ENCODE measurements at places on chromosomes 1 and 21.
A peak's percentile ranks its signal among the peaks of the same experiment; 100 is the strongest.

GRCh38 chr1:29934255-29934772 is 698.0 kb downstream of the PTPRU start:
- DNase-seq: no peak

DNA sequence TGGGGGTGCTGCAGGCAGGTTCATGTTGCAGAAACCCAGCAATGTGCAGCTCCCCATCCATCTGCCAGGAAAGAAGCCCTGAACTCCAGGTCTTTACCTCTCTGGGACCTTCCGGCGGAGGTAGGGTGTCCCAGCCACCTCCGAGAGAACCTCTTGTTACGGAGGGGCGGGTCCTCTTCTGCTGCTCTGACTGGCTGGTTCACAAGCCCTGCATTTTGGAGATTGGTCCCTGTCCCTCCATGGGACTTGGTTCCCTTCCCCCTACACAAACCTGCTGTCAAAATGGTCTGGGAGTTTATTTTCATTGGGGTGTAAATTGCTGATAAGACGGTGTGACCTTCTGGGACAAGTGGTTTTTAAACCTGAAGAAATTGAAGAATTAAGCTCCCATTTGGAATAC is 8.0 kb upstream of the CELSR2 start:
- no peak for DNase-seq

GRCh38 chr1:33899746-33900145 is 35.9 kb downstream of the HMGB4 start:
- DNase-seq: no peak

GRCh38 chr1:231130544-231130943 is 31.3 kb upstream of the TRIM67 start:
- no peak for DNase-seq

DNA sequence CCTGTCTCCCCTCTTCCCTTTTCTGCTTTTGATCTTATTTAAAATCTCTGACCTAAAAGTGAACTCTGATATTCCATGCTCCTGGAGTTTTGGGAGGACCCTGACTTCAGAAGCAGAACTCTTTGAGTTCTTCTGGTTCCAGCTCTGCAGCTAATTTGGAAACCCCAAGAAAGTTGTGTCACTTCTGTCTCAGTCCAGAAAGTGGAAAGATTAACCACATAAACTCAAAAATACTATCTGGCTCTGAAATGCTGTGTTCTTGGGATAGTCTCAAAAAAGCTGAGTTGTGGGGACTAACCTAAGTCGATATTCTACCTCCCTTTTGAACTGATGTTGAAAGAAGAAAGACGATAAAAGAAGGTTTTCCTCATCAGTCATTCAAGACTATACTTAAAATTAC is 59.8 kb downstream of the ITPKB start:
- no peak for DNase-seq

DNA sequence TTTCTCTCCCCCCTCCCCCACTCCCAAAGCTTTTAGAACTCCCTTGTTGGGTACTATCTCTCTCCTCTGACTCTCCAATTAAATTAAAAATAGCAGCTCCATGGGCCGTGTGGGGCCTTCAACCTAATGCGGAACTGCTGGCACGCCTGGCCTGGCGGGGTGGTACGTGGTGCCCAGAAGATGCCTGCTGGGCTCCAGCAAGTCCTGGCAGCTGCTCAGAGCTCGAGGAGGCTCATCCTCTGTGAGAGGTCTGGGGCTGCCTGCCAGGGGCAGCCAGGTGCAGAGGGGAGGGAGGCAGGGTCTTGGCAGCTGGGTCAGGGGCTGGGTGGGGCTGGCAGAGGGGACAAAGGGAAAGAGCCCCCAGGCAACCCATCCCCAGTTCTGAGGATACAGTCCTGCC is 74.4 kb downstream of the ACTL8 start:
- DNase-seq: no peak

DNA sequence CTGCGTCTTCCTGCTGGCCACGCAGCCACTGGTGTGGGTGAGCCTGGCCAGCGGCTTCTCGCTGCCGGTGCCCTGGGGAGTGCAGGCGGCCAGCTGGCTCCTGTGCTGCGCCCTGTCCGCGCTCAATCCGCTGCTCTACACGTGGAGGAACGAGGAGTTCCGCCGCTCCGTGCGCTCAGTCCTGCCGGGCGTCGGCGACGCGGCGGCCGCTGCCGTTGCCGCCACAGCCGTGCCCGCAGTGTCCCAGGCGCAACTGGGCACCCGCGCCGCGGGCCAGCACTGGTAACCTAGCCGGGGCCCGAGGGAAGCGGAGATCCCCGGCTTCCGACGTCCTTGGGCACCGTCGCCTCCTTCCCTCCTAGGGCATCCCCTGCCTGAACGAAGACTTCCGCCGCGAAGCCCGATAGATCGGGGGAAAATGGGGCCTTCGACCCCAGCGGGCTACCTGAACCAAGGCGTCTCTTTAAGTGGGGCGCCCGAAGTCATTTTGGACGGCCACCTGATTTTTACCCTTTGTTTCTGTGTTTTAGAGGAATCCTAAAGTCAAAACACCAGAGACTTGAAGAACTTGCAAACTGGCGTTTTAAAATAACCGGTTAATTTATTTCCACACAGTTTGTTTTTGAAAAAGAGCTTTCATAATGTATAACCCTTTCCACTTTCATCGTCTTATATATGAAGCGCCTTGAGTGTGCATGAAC is 2.0 kb downstream of the GPR88 start:
- peak; percentile 8 for DNase-seq

- DNase-seq: no peak
Observed at GRCh38 chr1:241217516-241217915, 139.5 kb downstream of the RGS7 start.

GRCh38 chr21:44399955-44400790 is 46.8 kb downstream of the TRPM2 start:
- DNase-seq: no peak

DNA sequence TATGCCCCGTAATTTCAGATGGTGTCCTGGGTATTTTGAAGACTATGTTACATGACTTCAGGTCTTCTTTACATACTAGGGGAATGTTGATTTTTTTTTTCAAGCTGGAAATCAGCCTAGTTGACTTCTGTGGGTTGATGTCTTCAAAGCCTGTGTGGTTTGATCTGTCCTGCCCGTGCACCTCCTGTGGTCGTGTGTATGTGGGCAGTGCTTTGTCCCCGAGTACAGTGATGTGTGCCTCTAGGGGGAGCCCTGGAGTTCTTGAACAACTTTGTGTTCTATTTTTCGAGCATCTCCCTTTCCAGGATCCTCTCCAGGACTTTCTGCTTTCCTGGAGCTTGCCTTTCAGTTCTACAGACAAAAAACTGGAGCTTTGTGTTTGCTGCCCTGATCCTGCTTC is 28.9 kb downstream of the OBSCN start:
- DNase-seq: no peak

- no peak for DNase-seq
Observed at GRCh38 chr1:240803151-240803550, 191.2 kb upstream of the GREM2 start.

GRCh38 chr1:64114012-64114525 is 89.4 kb upstream of the UBE2U start:
- no peak for DNase-seq

DNA sequence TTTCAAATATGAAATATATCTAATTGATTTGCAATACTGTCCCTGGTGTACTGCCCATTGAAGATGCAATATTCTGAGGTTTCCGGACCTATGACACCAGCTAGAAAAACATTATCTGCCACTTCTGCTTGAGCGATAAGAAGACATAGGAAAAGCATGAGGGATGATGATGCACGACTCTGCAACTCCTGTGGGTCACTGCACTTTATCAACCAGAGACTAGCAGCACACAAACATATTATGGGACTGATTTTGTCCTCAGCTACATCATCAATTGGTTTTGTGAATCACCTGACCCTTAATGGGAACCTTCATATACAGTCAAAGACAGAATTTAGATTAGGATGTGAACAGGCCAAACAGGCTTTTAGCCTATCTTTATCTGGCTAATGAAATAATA is 13.8 kb upstream of the KCNA3 start:
- no peak for DNase-seq
